ENCODE measurements at places on chromosomes 4 and X.

DNA sequence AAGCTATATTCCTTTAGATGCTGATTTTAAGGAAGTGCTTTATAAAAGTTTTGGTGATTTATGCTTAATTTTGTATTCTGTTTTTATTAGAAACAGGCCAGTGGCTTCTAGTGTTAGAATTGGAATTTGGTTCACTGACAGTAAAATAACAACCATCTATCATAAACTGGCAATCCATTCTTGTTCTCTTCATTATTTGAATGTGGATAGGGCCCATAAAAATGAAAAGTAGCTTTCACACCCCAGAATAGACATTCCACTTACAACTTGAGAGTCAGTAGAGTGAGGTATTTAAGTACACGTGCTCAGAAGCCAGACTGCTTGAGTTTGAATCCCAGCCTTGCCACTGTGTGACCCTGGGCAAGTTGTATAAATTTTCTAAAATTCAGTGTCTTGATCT, 232.4 kb upstream of the CTSO start:
- DNase-seq: no peak

DNA sequence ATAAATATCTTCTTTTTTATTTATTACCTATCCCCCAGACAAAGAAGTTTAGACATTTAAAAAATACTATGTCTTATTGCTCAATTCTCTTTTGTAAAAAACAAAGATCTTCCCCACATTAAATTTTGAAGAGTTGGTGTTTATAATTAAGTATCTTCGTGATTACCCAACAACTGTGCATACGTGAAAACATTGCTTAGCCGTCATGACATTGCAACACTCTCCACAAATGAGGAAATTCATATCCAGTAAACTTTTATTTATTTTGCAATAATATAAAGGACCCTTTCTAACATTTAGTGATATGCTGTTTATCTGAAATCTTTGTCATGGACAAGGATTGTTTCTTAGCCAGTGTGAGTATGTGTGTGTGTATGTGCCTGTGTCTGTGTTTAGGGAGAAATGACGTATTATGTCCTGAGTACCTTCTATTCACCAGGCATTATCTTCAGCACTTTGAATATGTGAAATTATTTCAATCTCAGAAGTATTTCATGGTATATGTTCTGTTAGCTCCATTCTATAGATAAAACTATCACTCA, 26.1 kb upstream of the EREG start:
- no peak for DNase-seq

GRCh38 chrX:39452401-39452800, 645.4 kb downstream of the BCOR start:
- no peak for DNase-seq

DNA sequence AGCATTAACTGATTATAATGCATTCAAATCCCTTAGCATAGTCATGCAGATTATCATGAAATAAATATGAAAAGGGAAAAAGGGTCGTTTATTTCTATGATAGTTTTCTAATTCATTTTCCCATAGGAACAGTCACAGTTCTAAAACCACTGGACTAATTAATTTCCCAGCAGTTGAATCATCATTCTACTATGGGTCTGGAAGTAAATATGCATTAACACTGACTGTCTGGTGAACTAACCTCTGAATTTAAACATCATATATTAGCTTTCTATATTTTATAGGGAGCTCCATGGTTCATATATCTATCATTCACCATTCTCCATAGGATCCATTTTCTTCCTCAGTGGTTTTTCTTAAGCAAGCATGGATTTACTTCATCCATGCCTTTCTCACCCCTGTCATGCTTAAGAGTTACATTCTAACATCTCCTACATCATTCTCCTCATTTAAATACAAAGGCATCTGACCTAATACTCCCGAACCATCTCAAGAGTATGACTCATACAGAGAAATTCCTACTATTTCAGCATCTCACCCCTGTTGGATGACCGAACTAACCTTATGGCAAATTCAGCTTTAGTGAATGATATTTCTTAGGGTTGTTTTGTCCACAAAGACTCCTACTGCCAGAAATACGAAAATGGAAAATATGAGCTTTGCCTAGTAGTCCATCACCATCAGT, 198.7 kb upstream of the ADAMTS3 start:
- DNase-seq: no peak

GRCh38 chr4:76666944-76667532, 230.9 kb downstream of the SOWAHB start:
- DNase-seq: no peak

- DNase-seq: no peak
These were observed 234.0 kb upstream of the BCOR start for GRCh38 chrX:40331762-40332161.

- no peak for DNase-seq
These were observed 28.9 kb downstream of the TMPRSS11E start for GRCh38 chr4:68476191-68476590.

GRCh38 chr4:145984563-145984962, 45.9 kb upstream of the ZNF827 start:
- no peak for DNase-seq

DNA sequence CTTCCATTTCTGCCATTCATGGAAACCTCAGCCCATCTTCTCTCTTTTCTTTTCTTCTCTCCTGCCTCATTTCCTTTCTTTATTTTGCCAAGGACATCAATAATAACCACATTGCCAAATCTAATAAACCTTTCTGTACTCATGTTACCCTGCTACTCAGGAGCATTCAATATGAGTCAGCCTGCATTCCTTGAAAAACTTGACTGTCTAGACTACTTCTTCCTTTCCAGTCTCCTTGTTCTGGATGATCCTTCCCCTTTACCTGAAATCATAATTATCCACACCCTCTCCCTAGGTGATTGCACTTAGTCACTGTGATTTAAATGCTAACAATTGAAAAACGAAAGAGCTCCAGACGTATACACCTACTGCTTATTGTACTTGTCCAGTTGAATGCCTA, 253.2 kb upstream of the CENPE start:
- DNase-seq: no peak

- no peak for DNase-seq
These were observed 60.4 kb downstream of the REELD1 start for GRCh38 chr4:146274774-146275173.

DNA sequence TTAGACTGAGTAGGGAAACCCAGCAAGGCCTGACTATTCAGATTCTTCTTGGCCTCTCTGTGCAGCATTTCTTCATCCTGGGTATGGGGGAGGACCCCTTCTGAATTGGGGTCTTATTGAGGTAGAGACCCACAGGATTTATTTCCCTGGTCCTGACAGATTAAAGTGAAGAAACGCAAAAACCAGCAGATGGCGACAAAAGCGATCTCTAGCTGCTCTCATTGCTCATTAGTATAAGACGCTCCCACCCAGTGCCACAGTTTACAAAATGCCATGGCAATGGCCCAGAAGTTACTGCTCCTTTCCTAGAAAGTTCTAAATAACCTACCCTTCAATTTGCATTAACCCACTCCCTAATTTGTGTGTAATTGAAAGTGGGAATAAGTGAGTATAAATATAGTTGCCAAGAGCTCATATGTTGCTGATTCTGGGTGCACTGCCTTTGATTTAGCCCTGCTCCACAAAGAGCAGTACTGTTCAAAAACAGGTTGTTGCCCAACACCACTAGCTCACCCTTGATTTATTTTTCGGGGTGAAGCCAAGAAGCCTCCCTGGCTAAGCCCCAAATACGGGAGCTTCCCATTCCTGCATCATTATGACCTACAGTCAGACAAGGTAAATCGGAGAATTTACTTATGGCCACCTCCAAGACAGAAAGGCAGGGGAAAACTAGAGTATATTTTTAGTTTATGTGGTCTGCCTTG, 3.7 kb upstream of the BEX4 start:
- no peak for DNase-seq

GRCh38 chrX:111634823-111635729, 45.9 kb upstream of the ALG13 start:
- DNase-seq: no peak

- DNase-seq: no peak
These were observed 60.9 kb upstream of the IL13RA1 start for GRCh38 chrX:118666521-118666920.

DNA sequence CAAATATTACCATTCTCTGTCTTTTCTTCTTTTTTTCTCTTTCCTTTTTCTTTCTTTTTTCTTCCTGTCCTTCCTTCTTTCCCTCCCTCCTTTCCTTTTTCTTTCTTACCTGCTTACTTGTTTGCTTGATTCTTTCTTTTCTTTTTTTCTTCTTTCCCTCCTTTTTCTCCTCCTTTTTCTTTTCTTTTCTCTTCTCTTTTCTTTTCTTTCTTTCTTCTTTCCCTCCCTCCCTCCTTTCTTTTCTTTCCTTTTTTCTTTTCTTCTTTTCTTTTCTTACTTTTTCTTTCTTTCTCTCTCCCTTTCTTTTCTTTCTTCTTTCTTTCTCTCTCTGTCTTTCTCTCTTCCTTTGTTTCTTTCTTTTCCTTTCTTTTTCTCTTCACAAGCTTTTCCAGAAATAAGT, 697.4 kb upstream of the ADGRL3 start:
- DNase-seq: no peak

All from upper lobe of left lung (tissue), 6 donors.